Calu3 (cell line): ENCODE measurements at places on chromosomes 4 and X. TPM values are rescaled to one million over a fixed set of nuclear protein-coding genes. Genes with fewer than 3 reads are reported as not detected.

GAB3 gene
- not detected in 2 replicates for total RNA-seq

ARHGAP24 gene
- total RNA-seq: 9.7 and 10.2 TPM in 2 replicates

UGT2B11 gene
- not detected in 2 replicates for total RNA-seq

TBC1D8B gene
- total RNA-seq: 14.9 and 15.3 TPM in 2 replicates

IQCM gene
- total RNA-seq: not detected in 2 replicates

DACH2 gene
- not detected in 2 replicates for total RNA-seq

APLN gene
- total RNA-seq: 0.35 TPM in 1 of 2 replicates, not detected in the other

TBC1D9 gene
- 7.5 and 9.4 TPM in 2 replicates for total RNA-seq

MAGEA1 gene
- not detected in 2 replicates for total RNA-seq

ADH7 gene
- total RNA-seq: not detected in 2 replicates

TBX22 gene
- not detected in 2 replicates for total RNA-seq

IL9R gene
- not detected in 2 replicates for total RNA-seq

SH2D1A gene
- total RNA-seq: not detected in 2 replicates

ARHGEF38 gene
- total RNA-seq: 16.6 and 22.8 TPM in 2 replicates

PRSS12 gene
- total RNA-seq: 44.4 and 48.7 TPM in 2 replicates

FANCB gene
- 13.6 and 14.1 TPM in 2 replicates for total RNA-seq

PPP2R2C gene
- 9.4 and 9.8 TPM in 2 replicates for total RNA-seq

YY2 gene
- total RNA-seq: 4.6 and 4.7 TPM in 2 replicates

SRPX gene
- 0.78 and 1.2 TPM in 2 replicates for total RNA-seq

HSD17B13 gene
- total RNA-seq: not detected in 2 replicates
